ENCODE measurements at places on chromosomes 7 and 10.

DNA sequence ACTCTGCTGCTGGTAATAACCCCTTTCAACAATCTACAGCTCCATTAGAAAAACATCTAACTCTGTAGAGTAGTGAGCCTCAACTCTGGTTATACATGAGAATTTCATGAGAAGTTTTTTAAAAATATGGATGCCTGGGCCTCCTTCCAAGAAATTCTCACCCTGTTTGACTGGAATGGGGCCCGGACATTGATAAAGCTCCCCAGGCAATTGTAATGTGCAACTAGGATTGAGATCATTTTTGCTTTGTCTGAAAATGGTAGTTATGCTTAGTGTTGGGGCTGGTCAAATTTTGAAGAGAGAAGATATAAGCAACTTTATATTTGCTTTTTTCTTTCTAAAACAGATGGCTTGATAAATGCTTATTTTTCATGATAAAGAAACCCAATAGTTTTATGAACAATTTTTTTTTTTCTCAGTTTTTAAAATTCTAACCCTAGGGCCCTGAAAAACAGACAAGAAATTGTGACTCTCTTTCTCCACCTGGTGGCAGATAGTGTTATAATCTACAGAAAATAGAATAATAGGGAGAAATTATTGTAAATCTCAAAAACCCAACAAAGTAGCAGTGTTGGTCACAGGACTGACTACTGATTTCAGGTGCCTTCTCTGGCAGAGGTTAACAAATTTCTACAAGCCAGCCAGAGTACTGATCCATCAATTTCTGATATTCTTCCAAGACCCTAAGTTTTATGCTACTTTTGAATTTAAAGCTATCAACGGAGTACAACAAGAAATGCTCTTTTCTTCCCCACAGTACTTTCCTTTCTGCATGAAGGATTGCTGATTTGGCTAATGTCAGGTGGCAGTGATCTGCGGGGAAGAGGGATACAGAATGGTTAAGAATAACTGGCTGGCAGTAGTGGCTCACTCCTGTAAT lies 174.8 kb downstream of the DKK1 start:
- no peak for DNase-seq

DNA sequence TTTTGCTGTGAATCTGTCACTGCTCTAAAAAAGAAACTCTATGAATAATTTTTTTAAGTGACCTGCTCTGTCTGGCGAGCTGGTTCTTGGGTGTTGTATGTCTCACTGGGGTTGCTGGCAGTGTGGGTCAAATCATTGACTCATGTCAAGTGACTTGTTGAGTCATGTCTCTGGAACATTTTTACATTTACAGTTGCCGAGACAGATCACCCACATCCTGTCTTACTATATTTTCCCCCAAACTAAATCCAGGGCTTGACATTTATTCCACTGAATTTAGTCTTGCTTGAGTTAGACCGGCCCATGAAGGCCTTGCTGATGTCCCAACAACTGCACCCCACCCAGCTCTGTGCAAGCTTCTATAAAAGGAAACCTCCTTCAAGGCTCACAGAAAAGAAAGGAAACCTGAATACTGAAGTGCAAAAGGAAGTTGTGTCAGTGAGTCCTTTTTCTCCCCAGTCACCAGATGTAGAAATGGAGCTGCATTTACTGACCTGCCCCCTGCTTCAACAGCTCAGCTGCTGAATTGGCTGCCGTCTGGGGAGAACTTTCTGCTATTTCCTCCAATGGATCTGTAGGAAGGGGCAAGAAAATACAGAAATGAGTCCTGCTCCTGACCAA lies 290.3 kb downstream of the TNS3 start:
- DNase-seq: no peak

GRCh38 chr7:101212014-101212413 lies 5.4 kb downstream of the PLOD3 start:
- no peak for DNase-seq

- no peak for DNase-seq
These were observed 389.4 kb downstream of the KCNMA1 start for GRCh38 chr10:77248104-77248790.

DNA sequence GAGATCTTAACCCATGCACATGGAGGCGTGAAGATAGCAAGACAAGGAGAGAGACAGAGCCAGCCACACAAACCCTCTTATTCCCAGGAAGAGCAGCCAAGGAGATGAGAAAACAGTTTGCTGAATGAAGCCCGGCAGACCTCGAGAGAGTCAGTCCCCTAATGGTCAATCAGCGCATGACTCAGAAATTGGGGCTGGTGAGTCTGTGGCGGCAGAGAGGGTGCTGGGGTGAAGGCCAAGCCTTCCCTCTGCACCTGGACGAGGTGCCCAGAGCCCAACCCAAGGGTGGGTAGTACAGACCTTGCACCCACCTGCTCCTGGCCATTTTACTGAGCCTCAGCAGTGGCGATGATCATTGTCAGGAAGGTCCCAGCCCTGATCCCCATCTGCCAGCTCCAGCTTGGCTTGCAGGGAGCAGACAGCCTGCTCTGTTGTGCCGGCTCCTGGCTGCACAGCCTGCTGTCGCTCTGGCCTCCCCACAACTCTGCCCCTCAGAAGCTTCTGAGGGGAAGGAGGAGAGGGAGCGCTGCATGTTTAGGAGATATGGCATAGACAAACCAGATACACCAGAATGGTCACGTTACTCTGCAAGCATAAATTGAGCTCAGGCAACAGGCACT lies 256.6 kb downstream of the RPS24 start:
- DNase-seq: no peak

GRCh38 chr10:44167752-44168151 lies 217.1 kb downstream of the CXCL12 start:
- no peak for DNase-seq

- no peak for DNase-seq
These were observed 108.3 kb downstream of the EGFR start for GRCh38 chr7:55127135-55127551.

DNA sequence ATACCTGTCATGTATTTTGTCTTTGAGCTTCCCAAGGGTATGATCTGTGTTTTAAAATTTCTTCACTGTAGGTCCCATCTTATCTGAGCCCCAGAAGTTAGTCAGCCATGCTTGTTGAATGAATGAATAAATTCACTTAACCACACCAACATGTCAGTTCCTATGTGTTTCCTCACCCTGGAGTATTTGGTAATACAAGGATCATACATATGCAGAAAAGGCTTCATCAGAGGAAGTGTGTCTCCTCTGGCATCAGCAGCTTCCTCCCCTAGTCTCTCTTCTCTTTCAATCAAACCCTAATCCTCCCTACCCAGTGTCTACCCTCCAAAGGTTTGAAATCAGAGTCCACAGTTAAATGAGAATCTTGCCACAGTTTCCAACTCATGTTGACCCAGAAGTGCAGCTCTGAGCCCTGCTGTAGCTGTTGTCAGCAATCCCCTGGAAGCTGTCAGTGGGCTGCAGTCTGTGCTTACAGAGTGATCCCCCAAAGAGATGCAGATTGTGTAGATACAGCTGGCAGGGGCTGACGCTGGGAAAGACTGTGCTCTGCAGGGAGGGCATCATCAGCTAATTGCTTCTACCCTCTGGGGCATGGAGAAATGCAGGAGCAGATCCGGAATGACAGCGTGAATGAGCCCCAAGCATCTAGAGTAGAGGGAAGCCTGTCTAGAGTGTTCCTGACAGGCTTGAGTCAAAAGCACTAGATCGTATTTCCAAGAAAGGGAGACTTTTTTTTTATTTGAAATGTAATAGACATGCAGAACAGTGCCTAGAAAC lies 105.0 kb upstream of the WDR11 start:
- DNase-seq: no peak

GRCh38 chr7:150520145-150520544 lies 5.5 kb downstream of the GIMAP7 start:
- DNase-seq: peak; percentile 38

GRCh38 chr7:35524112-35524804 lies 170.7 kb downstream of the HERPUD2 start:
- no peak for DNase-seq

GRCh38 chr7:46754140-46754720 lies 827.7 kb downstream of the TNS3 start:
- no peak for DNase-seq

GRCh38 chr10:122189185-122189584 lies 81.9 kb upstream of the BTBD16 start:
- DNase-seq: no peak

GRCh38 chr7:45873355-45873754 lies 473 bp upstream of the CCDC201 start:
- no peak for DNase-seq

DNA sequence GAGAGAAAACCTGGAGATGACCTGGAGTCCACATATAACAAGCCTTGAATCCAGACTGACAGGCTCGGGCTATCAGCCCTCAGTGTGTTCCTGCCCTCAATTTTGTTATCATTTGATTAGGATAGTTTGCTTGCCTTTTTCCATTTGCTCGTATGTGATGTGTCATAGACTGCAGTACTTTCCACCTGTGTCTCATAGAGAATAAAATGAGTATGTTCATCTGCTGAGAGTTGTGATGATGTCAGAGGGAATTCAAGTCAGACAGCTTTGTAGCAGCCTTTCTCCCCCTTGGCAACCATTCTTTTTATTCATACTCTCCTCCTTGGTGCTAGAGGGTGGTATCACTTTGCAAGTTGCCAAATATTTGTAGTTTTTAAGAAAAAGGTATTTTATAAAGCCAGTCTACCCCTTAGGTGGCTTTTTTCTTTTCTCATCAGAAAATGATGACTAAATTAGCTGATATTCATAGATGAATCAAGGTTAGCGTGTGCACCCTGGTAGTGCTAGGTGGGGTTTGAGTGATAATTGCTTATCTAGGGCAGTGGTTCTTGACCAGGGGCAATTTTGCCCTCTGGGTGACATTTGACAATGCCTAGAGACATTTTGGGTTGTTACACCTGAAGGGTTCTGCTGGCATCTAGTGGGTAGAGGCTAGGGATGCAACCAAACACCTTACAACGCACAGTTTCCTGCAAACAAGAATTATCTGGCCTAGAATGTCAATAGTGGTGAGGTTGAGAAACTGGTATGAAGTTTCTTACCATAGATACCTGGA lies 5.4 kb downstream of the SGPL1 start:
- peak; percentile 14 for DNase-seq

GRCh38 chr7:115526278-115526677 lies 504.3 kb downstream of the TFEC start:
- no peak for DNase-seq

DNA sequence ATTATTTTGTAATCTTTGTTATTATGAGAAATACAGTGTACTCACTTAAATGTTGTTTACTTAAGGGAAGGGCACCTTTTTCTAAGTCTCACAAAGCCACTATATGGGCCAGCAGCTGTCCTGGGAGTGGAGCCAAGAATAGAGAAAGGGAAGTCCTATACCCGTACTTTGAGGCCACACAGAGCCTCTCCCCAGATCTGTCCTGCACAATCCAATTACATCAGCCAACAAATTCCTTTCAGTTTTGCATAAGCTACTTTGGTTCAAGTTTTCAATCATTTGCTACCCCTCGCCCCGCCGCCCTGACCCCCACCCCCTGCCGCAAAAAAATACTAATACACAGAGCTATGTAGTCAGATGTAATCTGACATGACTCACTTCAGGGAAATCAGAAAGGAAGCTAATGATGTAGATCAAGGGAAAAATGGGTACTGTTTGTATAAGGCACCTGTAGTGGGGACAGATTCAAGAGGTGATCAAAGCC lies 297.4 kb upstream of the NEBL start:
- DNase-seq: no peak

GRCh38 chr7:108345710-108346336 lies 110.4 kb downstream of the NRCAM start:
- DNase-seq: no peak

GRCh38 chr7:158729646-158730382 lies 25.2 kb upstream of the NCAPG2 start:
- no peak for DNase-seq

DNA sequence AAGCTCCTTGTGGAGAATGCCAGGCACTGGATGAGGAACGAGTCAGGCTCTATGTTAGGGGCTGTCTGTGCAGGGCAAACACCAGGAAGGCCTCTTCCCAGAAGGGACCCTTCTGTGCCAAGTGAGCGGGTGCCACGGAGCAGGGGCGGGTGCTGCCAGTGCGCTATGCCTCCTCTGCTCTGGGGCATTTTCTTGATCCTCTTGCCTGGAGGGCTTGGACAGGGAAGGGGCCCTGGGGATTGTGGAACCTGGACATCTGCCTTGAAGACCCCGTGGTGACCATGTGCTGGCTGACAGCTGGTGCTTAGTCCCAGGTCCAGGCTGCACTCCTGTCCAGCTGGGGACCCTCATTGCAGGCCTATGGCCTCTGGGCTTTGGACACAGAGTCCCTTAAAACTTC lies 15.4 kb upstream of the TBRG4 start:
- no peak for DNase-seq

DNA sequence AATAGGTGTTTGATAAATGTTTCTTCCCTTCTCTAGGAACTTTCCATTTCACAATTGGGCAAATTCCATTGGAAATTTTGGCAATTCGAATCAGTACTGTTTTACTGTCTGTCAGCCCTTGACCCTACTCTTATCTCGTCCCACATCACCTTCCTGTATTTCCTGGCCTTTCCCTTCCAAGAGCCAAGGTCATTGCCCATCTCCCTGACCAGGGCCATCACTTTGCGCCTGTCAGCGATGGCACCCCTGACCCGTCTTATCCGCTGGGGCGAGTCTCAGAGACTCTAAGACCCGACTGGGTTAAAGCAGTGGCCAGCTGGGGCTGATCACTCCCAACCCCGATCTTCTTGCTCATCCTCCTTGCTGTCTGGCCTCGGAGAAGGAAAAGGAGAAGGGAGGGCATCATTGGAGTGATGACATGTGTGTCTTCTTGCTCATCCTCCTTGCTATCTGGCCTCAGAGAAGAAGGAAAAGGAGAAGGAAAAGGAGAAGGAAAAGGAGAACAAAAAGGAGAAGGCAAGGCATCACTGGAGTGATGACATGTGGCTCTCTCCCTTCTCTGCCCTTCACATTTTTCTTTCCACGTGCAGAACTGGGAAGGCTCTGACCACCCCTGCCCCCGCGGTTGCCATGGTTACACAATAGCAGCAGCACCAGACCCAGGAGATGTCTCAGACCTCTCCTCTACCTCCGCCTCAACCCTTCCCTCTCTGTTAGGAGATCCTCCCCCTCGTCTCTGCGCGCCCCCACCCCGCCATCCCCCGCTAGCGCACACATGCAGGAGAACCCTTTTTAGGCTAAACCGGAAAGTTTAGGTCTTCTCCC lies 2.0 kb downstream of the SEMA3D start:
- DNase-seq: no peak

DNA sequence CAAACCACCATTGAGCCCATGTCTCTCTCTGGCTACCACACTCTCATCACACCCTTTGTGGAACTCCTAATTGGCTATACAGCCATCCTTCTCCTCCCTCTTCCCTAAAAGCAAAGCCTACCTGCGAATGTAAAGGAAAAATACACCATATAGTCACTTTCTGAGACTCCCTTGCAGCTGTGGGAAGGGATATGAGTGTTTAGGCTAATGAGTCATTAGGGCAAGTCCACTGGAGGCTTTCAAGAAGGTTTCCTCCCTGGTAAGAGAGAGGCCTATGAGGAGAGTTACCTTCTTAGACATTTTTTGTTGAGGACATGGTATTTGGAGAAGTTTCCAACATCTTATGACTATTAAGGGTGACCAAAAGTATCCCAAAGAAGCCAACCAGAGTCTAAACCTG lies 4.1 kb upstream of the TMEM243 start:
- no peak for DNase-seq

GRCh38 chr7:142800699-142801260 lies 30.0 kb downstream of the PRSS2 start:
- DNase-seq: no peak

GRCh38 chr7:99631295-99632109 lies 14.8 kb downstream of the ZSCAN25 start:
- DNase-seq: peak; percentile 50

Measured in stimulated activated CD4-positive, alpha-beta T cell treated with anti-CD3 and anti-CD28 coated beads, Interleukin-4, amount 100 ng/mL, for 24 hours (primary cell).